Frontal cortex (tissue), 4 donors: ENCODE measurements at places on chromosomes 12 and 14. TPM values are rescaled to one million over a fixed set of nuclear protein-coding genes. Genes with fewer than 3 reads are reported as not detected.

DENND5B gene
- total RNA-seq: 41.6 TPM

AVPR1A gene
- 14.3 TPM for total RNA-seq

C12orf76 gene
- 113 TPM for total RNA-seq

PTCSC3 gene
- total RNA-seq: not detected

C12orf75 gene
- total RNA-seq: 41.6 TPM

PRH2 gene
- not detected for total RNA-seq

CLEC4A gene
- 1.2 TPM for total RNA-seq

EIF2S3B gene
- total RNA-seq: 1.6 TPM

RFX4 gene
- total RNA-seq: 2.9 TPM

GNB3 gene
- 1.2 TPM for total RNA-seq

GPRC5A gene
- total RNA-seq: under 0.01 TPM

CAPZA3 gene
- total RNA-seq: not detected
